SK-MEL-5 (cell line): ENCODE measurements at places on chromosomes 1 and 21. TPM values are rescaled to one million over a fixed set of nuclear protein-coding genes. Genes with fewer than 3 reads are reported as not detected.

DNA sequence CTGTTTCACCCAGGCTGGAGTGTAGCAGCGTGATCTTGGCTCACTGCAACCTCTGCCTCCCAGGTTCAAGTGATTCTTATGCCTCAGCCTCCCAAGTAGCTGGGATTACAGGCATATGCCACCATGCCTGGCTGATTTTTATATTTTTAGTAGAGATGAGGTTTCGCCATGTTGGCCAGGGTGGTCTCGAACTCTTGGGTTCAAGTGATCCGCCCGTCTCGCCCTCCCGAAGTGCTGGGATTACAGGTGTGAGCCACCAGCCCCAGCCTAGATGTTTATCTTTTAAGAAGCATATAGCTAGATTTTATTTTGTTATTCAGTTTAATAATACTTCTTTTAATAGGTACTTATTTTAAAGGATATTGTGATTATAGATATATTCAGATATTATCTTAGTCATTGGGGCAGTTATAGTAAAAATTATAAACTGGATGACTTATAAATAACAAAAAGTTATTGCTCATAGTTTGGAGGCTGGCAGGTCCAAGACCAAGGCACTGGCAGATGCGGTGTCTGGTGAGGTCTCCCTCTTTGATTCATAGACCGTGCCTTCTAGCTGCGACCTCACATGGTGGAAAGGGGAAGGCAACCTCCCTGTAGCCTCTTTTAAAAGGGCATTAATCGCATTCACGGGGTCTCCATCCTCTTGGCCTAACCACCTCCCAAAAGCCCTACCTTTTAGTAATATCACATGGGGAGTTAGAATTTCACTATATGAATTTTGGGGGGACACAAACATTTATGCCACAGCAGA, 3.1 kb upstream of the KCNE2 start:
- DNase-seq: peak; percentile 37

DNA sequence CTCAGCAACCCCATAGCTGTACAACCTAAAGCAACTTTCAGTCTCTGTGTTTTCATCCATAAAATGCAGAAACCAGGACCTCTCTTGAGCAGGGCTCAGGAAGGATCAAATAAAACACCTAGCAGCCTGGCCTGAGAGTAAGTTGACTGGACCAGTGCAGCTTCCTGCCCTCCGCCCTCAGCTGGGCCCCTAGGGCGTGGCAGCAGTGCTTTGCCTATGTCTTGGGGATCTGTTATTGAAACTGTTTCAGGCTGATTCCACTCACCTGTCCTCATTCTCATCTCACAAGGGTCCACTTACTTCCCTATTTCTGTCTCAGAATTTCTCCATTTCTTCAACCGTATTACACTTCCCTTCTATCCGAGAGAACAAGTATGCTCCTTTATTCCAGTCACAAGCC, 17.3 kb downstream of the LRRC42 start:
- no peak for DNase-seq

DNA sequence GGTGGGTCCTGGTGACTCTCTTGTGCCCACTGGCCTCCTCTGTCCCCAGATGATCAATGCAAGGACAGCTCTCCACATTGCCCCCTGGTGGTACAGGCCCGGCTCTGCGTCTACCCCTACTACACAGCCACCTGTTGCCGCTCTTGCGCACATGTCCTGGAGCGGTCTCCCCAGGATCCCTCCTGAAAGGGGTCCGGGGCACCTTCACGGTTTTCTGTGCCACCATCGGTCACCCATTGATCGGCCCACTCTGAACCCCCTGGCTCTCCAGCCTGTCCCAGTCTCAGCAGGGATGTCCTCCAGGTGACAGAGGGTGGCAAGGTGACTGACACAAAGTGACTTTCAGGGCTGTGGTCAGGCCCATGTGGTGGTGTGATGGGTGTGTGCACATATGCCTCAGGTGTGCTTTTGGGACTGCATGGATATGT, 10.8 kb downstream of the ADAMTSL4 start:
- DNase-seq: peak; percentile 83

- DNase-seq: no peak
Measured at GRCh38 chr1:2386636-2387611, 4.4 kb downstream of the MORN1 start.

The SLAMF9 gene
- total RNA-seq: 13.6 and 17.9 TPM in 2 replicates

DNA sequence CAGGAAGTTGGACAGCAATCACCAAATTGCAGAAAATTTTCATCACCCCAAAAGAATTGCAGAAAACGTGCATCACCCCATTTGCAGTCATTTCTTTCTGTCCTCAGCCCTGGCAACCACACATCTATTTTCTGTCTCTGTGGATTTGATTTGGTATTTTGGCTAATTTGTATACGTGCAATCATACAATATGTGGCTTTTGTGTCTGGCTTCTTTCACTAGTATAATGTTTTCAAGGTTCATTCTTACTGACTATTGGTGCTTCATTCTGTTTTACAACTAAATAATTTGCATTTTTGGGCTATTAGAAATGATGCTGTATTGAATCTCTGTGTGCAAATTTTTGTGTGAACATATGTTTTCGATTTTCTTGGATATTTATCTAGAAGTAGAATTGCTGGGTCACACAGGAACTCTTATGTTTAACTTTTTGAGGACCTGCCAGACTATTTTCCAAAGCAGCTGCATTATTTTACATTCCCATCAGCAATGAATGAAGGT, 24.8 kb upstream of the PRDM2 start:
- no peak for DNase-seq

DNA sequence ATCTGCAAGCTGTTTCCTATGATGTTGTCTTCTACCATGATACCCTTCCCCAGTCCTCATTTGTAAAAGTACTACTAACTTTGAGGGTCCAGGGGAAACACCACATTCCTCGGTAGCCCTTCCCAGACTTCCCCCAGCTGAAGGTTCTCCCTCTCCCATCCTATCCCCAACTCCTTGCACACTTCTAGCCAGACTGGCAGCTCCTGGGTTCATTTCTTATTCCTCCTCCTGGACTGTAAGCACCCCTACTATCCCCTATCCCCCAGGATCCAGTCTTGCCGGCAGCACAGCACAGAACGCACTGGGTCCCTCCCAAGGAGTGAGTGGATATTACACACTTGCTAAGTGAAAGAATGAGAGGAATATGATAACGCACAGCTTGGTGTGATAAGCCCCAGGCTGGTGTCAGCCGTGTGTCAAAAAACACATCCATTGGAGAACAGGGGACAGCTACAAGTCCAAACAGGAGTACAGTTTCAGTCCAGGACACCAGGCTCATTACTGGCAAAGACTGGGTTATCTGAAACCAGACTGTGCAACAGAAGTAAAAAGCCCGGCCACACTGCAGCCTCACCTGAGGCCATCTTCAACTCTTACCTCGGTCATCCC, 100.2 kb downstream of the SSBP3 start:
- DNase-seq: no peak

DNA sequence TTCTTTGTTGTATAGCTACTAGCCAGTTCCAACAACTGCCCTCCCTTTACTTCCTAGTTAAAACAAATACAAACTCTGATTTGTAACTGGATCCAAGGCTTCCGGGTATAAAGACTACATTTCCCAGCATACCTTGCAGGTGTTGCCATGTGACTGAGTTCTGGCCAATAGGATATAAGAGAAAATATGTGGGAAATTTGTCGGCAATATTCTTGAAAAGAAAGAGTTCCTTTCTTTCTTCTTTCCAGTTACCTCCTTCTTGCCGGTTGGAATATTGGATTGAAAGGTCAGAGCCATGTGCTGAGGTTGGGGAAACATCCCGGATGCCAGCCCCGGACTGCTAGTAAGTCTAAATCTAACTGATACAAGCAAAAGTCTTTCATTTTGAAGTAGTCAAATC, 23.0 kb upstream of the ZBTB40 start:
- DNase-seq: peak; percentile 73

DNA sequence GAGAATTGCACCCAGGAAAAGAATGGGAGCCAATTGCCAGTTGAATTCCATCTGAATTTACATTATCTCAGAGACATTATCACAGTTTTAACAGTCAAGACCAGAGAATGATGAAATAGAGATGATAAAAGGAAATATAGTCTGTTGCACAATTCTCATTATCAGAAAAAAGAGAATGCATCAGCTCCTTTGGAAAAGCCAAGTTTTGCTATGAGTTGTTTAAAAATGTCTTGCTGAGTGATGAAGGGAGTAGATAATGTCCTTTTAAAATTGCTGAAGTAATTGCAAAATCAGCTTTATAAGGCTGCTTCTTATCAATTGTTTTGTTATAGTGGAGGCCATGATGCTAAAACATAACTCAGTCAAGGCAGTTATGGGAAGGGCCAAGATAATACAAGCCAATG, 37.9 kb upstream of the EEIG2 start:
- DNase-seq: no peak

- peak; percentile 22 for DNase-seq
Measured at GRCh38 chr1:89624314-89624713, 8.6 kb upstream of the LRRC8C start.

The LCE2B gene
- total RNA-seq: not detected in 2 replicates

DNA sequence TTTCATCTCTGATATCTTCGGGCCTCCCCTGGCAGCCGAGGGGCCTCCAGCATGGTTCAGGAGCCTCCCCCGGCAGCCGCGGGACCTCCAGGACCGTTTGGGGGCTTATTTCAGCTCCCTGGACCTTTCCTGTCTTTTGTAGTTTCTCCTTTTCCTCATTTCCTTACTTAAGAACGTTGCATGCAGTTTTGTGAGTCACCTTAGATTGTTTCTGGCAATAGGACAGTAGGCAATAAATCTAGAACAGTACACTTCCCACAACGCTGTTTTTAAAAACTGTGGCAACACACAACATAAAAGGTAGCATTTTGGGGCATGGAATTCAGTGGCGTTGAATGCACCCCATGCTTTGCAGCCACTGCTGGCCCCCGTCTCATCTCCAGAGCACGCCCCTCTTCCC, 24.4 kb downstream of the FAAP20 start:
- no peak for DNase-seq

- no peak for DNase-seq
Measured at GRCh38 chr21:26941421-26941820, 25.5 kb downstream of the ADAMTS5 start.
